ENCODE measurements at places on chromosomes 4 and X. TPM values are rescaled to one million over a fixed set of nuclear protein-coding genes. Genes with fewer than 3 reads are reported as not detected.
A peak's percentile ranks its signal among the peaks of the same experiment; 100 is the strongest.

GLA gene
- 34.7 TPM for polyA plus RNA-seq

SPANXA2 gene
- not detected for polyA plus RNA-seq

PAGE4 gene
- polyA plus RNA-seq = not detected

DNA sequence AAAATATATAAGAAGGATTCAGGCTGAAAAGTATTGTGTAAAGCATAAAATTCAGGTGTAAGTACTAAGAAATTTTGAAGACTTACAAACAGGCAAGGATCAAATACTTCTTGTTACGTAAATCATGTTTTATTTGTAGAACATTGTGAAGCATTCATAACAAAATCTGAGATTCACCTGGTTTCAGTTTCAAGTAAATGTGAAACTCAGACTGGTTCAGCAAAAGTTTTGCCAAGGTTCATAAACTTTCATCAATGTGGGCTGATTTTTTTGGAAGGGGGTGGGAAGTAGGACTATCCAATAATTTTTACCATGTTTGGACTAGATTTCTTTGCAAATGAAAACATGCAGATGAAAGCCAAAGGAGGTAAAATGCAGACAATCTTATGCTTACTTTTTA, 527.7 kb downstream of the ANKRD50 start:
- no peak for DNase-seq

DNA sequence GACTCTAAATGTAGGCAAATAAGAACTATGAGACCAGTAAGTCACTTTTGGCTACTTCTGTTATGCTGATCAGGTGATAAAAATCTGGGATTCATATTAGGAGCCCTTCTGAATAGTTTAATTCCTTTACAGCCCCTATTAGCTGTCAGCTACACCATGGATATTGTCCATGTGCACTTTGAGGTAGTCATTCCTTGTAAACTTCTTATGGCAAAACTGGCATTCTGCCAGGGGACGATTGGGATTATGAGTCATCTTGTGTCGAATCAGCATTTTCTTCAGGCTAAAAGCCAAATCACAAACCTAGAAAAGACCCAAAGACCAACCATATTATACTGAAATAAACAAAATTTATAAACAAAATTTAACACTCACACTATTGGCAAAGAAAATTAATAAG, 227.6 kb downstream of the PRDM5 start:
- DNase-seq = no peak

GRCh38 chrX:128698573-128699181, 646.5 kb upstream of the ACTRT1 start:
- DNase-seq = no peak

GRCh38 chr4:173443121-173443520, 44.2 kb upstream of the SCRG1 start:
- DNase-seq = no peak

- DNase-seq = no peak
Measured at GRCh38 chrX:134692233-134692632, 34.0 kb upstream of the PLAC1 start.

GRCh38 chrX:143296521-143296920, 220.8 kb downstream of the SPANXN3 start:
- no peak for DNase-seq

DNA sequence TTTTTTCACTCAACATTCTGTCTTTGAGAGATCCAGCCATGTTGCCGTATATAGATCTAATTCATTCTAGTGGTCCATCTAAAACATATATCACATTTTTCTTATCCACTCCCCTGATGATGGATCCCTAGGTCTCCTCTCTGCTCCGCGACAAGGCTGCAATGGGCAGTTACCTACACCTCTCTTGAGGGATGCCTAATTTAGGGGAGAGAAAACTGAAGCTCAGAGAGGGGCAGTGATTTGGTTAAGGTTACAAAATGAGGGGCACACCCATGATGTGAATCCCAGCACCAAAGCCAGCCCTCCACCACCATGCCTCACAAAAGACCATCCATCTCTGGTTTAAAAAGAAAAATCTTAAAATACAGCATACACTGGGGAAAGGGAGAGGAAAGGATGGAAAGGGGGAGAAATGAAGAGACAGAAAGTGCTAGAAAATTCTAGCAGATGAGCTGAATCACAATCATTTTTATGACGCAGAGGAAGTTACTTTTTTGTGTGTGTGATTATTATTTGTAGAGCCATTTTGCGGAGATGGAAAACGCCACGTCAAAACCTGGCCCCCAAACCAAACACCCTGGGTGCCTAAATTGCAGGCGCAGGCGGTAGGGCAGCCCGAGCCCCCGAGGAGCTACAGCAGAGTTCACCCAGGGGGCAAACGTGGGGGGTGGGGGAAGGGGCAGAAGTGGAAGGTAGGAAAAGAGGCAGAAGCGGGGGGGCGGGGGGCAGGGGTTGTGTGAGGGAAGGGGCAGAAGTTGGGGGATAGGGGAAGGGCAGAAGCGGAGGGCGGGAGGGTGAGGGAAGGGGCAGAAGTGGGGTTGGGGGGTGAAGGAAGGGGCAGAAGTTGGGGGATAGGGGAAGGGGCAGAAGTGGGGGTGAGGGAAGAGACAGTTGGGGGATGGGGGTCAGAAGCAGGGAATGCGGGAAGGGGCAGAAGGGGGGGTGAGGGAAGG, 1.3 kb upstream of the TSPYL2 start:
- no peak for DNase-seq

DNA sequence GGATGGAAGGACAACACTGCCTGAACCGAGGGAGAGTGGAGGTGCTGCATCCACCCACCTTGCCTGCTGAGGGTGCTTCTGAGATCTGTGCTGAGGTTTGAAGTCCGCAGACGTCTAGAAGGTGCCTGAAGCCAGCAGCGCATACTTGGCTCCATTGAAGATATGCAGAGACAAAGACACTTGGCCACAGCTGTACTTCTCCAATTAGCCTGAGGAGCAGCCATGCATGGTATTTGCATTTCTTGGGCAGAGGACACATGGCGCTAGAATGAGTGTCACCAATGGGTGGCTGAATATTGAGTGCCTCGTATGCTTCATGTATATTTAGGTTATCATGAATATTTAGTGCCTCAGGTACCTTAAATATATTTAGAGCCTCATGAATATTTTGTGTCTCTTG, 128.7 kb upstream of the ATP6AP2 start:
- DNase-seq = no peak

DNA sequence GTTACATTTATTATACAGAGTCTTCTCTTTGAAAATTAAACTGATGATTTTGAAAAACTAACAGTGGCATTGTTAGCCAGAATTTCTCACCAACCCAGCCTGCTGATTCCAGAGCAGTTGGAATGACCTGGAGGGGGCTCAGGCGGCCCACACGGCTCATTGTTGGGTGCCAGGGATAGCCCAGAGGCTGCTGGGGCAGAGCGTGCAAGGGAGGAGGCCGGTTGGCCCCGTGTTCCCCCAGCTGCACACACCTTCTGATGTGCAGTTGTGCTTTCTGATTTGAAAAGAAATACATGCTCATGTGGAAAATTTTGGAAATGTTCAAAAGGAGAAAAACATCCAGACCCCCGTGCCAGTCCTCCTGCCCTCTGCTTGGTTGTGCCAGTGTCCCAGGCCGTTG, 20.6 kb downstream of the WFS1 start:
- DNase-seq = no peak

GRCh38 chr4:47160095-47160494, 128.7 kb downstream of the GABRB1 start:
- DNase-seq = no peak

GRCh38 chrX:14676431-14676830, 147.1 kb downstream of the GLRA2 start:
- no peak for DNase-seq

DNA sequence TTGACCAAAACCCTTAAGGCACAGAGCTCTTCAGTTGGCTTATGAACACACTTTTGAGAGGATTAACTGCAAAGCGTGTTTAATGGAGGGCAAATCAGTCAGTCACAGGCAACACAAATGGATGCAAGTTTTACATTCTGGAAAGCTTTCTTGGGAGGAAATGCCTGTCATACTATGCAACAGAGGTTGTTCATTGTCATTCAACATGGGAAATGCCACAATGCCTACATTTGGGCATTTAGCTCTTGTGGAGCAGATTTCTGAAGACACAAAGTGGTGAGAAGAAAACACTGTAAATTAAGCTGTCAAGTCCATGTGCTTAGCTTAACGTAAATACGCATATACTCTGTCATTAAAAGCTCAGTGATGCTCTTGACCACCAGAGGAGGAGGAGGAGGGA, 41.1 kb downstream of the CBLL2 start:
- no peak for DNase-seq

DNA sequence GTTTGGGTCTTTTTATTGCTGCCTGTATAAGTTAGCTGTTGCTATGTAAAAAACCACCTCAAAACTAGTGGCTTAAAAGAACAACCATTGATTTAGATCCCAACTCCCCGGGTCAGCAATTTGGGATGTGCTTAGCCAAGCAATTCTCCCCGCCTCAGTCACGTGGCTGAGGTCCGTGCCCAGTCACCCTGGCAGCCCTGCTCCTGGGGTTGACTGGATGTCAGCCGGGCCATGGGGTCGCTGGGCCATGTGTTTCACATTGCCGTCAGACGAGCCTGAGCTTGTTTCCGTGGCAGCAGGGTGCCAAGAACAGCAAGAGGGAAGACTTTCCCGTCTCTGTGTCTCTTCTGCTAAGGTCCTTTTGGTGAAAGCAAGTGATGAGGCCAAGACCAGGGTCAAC, 345.7 kb upstream of the FAT1 start:
- no peak for DNase-seq

DNA sequence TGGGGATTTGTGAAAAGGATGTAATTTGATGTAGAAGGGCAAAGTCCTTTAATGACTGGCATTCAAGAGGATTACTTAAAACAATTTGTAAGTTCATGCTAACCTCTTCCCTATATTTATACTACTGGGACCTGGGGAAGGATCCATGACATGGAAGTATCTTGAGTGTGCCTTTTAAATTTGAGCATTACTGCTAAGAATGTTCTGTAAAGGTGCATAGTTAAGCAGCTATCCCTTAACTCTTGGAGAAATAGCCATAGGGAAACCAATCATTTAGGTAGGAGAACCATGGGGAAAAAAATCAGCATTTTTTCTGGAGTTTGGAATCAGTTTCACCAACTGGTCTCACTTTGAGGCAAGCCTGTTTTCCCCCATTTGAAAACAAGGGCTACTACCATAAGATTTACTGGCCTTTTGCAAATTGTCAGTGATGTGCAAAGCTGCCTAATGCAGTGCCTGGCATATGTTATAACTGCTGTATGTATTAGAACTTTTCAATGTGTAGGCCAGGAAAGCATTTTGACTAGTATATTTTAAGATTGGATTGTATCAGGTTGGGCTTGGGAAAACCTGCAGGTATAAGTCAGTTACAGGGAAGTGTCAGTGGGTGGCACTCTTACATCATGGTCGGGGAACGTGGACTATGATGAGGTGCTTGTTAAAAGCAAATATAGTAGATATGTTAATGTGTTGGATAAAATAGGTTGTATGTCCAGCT, 72.1 kb downstream of the PRSS12 start:
- DNase-seq = peak; percentile 83

DNA sequence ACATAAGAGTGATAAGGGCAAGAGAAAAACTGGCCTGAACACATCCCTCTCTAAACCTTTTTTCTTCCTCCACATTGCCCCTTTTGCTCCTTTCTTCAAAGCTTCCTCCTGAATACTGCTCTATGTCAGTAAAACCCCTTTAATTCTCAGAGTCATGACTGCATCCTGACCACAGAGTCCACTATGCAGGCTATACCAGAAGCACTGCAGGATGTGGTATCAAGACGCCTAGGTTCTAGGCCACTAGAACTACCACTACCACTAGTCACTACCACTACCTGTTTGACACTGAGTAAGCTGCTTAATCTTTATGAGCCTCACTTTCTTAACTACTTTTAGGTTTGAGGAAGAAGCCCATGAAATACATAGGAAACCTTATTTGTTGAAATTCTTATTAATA, 38.7 kb downstream of the ARHGEF9 start:
- DNase-seq = no peak

- DNase-seq = no peak
Measured at GRCh38 chr4:15740764-15741404, 37.2 kb upstream of the CD38 start.

DNA sequence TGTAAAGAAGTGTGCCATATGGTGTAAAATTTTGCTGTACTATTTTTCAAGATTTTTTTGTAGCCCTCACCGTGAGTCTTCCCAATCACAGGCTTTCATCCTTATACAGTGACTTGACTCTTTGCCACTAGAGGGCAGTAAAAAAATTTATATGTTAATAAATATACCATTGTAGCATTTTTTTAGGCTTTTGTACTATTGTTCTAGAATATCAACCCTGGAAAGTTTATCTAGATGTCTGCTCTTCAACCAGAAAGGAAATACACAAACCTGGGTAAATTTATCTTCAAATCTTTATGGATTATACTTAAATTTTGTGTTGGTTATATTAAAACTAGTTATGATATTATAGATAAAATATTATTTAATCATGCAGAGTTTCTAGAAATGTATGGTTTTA, 235.3 kb downstream of the TENM3 start:
- DNase-seq = no peak

DNA sequence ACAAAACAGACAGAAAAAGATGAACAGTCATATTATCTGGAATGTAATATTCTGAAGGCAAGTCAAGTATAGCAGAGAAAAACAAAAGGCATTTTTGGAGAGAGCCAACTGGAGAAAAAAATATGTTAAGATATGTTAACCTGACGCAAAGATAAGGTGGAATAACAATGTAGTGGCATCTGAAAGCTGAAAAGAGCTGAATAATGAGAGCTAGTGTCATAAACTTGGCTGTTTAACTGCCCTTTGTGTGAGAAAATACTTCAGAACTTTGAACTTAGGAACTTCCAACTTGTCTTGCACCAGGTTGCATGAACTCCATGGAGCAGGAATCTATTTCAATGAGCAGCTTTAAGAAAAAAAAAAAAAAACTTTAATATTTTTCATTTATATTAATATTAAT, 32.9 kb downstream of the RAB33A start:
- no peak for DNase-seq

- DNase-seq = peak; percentile 54
Measured at GRCh38 chrX:18390941-18391538, 34.4 kb upstream of the CDKL5 start.

GRCh38 chrX:155028129-155028528, 1.5 kb downstream of the FUNDC2 start:
- DNase-seq = no peak

- no peak for DNase-seq
Measured at GRCh38 chr4:102263024-102263787, 82.1 kb downstream of the SLC39A8 start.

All from kidney (tissue), 22 donors.